Sciatic nerve (tissue), 2 donors: ENCODE measurements at places on chromosomes 4 and X. TPM values are rescaled to one million over a fixed set of nuclear protein-coding genes. Genes with fewer than 3 reads are reported as not detected.

GAGE12H gene
- total RNA-seq, result not detected

TFDP3 gene
- total RNA-seq, result not detected

UTP14A gene
- 13.9 TPM for total RNA-seq

FREM3 gene
- total RNA-seq, result not detected

DCAF4L1 gene
- total RNA-seq, result 0.36 TPM

FGFBP1 gene
- total RNA-seq, result not detected

ASMT gene
- 0.89 TPM for total RNA-seq

DRD5 gene
- not detected for total RNA-seq

RBMXL3 gene
- total RNA-seq, result not detected

PPP1R2C gene
- not detected for total RNA-seq

AMBN gene
- total RNA-seq, result not detected

CXorf49 gene
- not detected for total RNA-seq

PCSK1N gene
- total RNA-seq, result 0.67 TPM

SMIM10 gene
- total RNA-seq, result 14.2 TPM

SMIM43 gene
- 3.7 TPM for total RNA-seq

TCEAL2 gene
- total RNA-seq, result 6.2 TPM

ARHGEF6 gene
- 30.4 TPM for total RNA-seq

DGAT2L6 gene
- total RNA-seq, result not detected
